ENCODE measurements at places on chromosomes 6 and 20. TPM values are rescaled to one million over a fixed set of nuclear protein-coding genes. Genes with fewer than 3 reads are reported as not detected.

GRCh38 chr6:170096803-170097504 lies 193.9 kb downstream of the DLL1 start:
- no peaks in the 10 kb centered on the region for H3K4me1 ChIP-seq
- no peaks in the 10 kb centered on the region for H3K27me3 ChIP-seq
- H3K36me3 ChIP-seq, result no peaks in the 10 kb centered on the region
- no peak for DNase-seq
- no peak overlapping the region for H3K4me3 ChIP-seq

GRCh38 chr20:35398660-35399144 lies 13.1 kb downstream of the UQCC1 start:
- H3K27ac ChIP-seq, result peak overlapping the region; percentile 71
- no peaks in the 10 kb centered on the region for H3K36me3 ChIP-seq
- peak; percentile 89 for DNase-seq

DNA sequence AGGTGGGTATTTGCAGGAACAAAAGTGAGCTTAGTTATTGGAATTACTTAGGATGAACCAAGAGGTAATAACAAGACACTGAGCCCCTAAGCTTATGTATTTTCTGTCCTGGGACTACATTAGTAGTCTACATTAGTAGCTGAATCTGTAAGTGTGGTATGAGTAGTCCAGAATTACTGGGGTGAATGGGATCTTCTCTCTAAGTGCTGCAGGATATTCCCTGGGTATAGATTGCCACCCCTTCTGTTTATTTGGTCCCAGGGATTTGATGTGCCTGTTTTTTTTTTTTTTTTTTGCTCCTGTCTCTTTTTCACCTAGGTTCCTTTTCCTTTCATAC lies 5.9 kb downstream of the CD2AP start:
- H3K4me1 ChIP-seq, result peaks cover 22% of the 10 kb centered on the region
- no peak overlapping the region for H3K27ac ChIP-seq
- no peaks in the 10 kb centered on the region for H3K36me3 ChIP-seq
- H3K4me3 ChIP-seq, result no peak overlapping the region
- DNase-seq, result no peak
- H3K27me3 ChIP-seq, result no peaks in the 10 kb centered on the region

GRCh38 chr6:26170181-26170580 lies 83.0 kb downstream of the HFE start:
- no peak overlapping the region for H3K4me3 ChIP-seq
- H3K4me1 ChIP-seq, result peaks cover 11% of the 10 kb centered on the region
- H3K27ac ChIP-seq, result no peak overlapping the region
- H3K36me3 ChIP-seq, result no peaks in the 10 kb centered on the region

DNA sequence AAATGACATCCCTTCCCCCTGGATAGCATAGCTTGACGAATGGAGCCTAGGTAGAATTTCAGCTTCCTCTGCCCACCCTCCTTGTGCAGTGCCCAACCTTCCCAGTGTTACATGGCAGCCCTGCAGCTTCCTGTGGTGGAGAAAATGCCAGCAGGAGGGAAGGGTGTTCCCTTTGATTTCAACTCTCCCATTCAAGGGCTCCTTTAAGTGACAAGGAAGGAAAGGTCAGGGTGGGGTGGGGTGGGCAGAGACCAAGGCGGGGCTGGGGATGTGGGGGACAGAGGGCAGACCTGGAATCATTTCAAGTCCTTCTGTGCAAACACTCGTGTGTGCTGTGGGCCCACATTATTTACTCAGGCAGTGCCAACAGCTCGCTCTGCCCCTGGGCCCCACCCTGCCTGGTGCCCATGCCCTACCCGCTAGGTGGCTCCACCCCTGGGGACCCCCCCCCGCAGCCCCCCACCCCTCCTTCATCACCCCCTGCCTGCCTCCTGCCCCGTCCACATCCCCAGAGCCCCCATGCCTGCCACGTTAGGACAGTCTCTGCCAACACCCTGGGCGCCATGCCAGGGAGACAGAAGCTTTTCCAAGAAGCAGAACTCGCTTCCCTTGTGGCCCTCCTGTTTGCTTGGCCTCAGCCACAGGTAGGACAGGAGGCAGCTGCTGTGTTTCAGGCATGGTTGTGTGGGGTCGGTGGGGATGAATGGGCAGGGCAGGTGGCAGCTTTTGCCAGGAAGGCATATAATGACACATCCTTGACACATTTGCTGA lies 9.4 kb downstream of the SPDEF start:
- H3K27ac ChIP-seq, result no peak overlapping the region
- peak; percentile 18 for DNase-seq
- H3K36me3 ChIP-seq, result no peaks in the 10 kb centered on the region

GRCh38 chr6:89205819-89206218 lies 11.3 kb downstream of the GABRR1 start:
- no peaks in the 10 kb centered on the region for H3K4me1 ChIP-seq
- no peaks in the 10 kb centered on the region for H3K36me3 ChIP-seq
- H3K4me3 ChIP-seq, result no peak overlapping the region
- no peak overlapping the region for H3K27ac ChIP-seq

- no peaks in the 10 kb centered on the region for H3K4me1 ChIP-seq
- H3K27ac ChIP-seq, result no peak overlapping the region
- DNase-seq, result no peak
- no peak overlapping the region for H3K4me3 ChIP-seq
- no peaks in the 10 kb centered on the region for H3K27me3 ChIP-seq
- H3K36me3 ChIP-seq, result no peaks in the 10 kb centered on the region
Observed at GRCh38 chr6:166152660-166153059, 15.0 kb downstream of the TBXT start.

DNA sequence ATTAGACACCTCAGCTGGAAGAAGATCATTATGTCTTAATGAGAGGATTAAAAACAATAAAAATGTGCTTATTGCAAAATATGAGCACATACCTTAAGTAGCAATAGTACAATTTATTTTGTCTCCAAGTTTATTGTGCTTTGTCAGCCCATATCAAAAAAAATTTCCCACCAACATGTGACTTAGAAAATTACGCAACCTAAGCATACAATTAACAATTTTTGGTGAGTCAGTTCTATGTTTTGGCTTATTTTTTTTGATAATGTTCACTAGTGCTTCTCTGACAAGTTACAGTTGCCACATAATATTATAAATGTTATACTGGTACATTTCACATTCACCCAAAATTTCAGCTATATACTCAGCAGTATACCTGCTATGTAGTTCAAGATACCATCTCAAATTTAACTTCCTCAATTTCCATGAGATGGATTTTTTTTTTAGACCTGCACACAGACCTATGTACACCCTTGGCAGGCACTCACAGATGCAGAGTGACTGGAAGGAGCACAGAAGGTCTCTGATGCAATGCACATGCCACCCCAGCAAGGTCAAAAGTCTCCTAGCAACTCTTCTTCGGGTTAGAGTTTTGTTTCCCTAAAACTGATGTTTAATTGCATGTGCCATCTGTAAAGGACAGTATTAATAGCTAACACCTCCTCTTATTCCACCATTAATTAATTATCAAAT lies 112.4 kb downstream of the PRKN start:
- H3K27me3 ChIP-seq, result no peaks in the 10 kb centered on the region
- H3K36me3 ChIP-seq, result no peaks in the 10 kb centered on the region
- no peaks in the 10 kb centered on the region for H3K4me1 ChIP-seq

DNA sequence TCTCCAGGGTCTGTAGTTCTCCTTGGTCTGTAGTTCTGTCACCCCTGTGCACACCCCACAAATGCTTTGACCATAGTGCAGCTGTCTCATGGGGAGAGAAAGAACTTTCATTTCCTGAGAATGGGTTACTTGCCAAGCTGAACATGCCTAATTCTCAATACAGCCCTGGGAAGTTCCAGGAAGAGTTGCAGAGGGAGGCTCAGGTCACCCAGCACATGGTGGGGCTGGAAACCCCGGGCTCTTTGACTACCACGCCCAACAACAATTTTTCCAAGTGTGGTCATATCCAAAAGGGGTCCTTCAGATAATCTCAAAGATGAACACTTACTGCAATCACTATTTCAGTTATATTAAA lies 2.2 kb upstream of the PTPRA start:
- H3K4me1 ChIP-seq, result peaks cover 35% of the 10 kb centered on the region
- H3K27ac ChIP-seq, result peak overlapping the region; percentile 89
- no peaks in the 10 kb centered on the region for H3K27me3 ChIP-seq
- DNase-seq, result peak; percentile 25

DNA sequence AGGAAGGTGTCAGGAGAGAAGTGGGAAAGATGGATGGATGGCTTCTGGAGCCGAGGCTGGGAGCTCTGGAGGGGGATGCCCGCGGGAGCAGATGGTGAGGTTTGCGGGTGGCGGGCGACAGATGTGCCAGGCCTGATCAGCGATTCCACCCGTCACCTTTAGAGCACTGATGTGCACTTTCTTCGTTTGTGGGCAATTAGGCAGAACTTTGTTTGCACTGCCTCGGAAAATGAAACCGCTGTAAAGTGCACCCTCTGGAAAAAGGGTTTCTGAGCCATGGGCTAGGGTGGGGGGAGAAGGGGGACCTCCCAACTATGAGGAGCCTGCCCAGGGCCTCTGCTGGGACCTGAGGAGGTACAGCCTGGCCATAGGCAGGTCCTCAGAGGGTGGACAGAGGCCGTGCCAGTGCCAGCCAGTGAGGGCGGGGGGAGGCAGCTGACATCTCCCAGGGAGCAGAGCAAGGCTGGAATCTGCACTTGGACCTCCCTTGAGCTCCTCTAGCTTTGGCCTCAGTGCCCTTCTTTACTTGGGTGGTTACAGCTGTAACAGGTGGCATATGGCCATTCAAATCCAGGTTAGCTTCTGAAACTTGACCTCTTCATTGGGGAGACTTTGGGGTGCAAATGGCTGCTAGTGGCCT lies 58.7 kb downstream of the CD40 start:
- no peaks in the 10 kb centered on the region for H3K36me3 ChIP-seq
- no peak for DNase-seq
- H3K27ac ChIP-seq, result no peak overlapping the region
- peaks cover 18% of the 10 kb centered on the region for H3K27me3 ChIP-seq
- H3K4me1 ChIP-seq, result no peaks in the 10 kb centered on the region

DNA sequence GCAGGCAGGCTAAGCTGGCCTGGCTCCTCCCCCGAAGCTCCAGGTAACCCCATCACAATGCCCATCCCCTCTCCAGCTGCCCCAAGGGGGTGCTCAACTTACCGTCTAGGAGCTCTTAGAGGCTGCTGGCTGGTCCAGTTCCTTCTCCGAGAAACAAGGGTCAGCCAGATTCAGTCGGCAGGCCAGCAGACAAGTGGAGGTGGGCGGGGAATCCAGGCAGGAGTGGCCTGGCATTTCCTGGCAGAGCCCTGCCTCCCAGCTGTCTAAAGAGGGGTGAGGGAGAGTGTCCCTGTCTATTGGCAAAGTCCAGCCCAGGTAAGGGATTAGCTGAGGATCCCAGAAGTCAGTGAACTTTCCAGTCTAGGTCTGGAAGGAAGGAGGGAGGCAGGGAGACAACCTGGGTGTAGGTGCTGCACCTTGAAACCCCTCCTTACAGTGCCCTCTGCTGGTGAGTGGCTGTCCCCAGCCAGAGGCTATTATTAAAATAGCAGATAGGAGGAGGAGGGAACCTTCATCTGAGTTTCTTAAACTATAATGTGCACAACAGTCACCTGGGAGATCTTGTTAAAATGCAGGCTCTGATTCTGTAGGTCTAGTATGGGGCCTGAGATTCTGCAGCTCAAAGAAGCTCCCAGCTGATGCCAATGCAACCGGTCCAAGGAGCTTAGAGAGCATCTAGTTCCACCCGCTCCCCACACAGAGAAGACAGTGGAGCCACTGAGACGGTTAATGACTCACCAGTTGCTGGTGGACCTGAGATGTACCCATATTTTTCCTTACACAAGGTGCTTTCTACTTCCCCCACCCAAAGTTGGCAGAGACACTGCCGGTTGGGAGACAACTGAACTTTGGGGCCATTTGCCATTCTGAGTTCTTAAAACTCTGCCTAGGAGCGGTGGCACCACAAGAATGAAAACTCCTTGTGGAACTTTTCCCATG lies at the start of gene UNC5CL:
Gene UNC5CL (minus strand): TSS at position 162 of the 939 bp plus-strand sequence. CDS start 4,147 bp downstream, outside the sequence.
- DNase-seq, result peak; percentile 22
- no peak within 1 kb of the TSS for H3K4me3 ChIP-seq
- peaks cover 2% of the 10 kb centered on the region for H3K4me1 ChIP-seq
- peaks cover 2% of the 10 kb centered on the region for H3K27me3 ChIP-seq
- no peaks in the 10 kb centered on the region for H3K36me3 ChIP-seq

- H3K27me3 ChIP-seq, result peaks cover 5% of the 10 kb centered on the region
- no peak overlapping the region for H3K27ac ChIP-seq
- H3K36me3 ChIP-seq, result no peaks in the 10 kb centered on the region
- H3K4me3 ChIP-seq, result no peak overlapping the region
- no peaks in the 10 kb centered on the region for H3K4me1 ChIP-seq
- DNase-seq, result no peak
Observed at GRCh38 chr20:49460916-49461315, 21.6 kb downstream of the KCNB1 start.

Gene FILIP1
- total RNA-seq, result 12.6 TPM

Gene GFRA4
- total RNA-seq, result not detected

Gene CCM2L
- total RNA-seq, result 12.4 TPM

Gene C6orf141
- total RNA-seq, result 13.7 TPM

Gene LBP
- total RNA-seq, result not detected

Gene ZBTB12
- total RNA-seq, result 3.5 TPM

Gene THEMIS
- not detected for total RNA-seq

All from endothelial cell of umbilical vein (primary cell).